ENCODE measurements at places on chromosomes 1 and 21.

DNA sequence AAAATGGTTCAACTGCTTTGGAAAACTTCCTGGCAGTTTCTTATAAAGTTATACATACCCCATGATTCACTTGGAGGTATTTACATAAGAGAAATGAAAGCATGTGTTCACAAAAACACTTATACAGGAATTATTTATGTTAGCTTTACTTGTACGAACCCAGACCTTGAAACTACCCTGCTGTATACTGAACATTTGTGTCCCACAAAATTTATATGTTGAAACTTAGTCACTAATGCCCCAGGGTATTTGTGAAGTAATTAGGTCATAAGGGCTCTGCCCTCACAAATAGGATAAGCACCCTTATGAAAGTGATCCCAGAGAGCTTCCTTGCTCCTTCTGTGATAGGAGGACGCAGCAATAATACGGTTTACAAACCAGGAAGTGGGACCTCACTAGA is 42.7 kb upstream of the B3GALT2 start:
- DNase-seq: no peak

DNA sequence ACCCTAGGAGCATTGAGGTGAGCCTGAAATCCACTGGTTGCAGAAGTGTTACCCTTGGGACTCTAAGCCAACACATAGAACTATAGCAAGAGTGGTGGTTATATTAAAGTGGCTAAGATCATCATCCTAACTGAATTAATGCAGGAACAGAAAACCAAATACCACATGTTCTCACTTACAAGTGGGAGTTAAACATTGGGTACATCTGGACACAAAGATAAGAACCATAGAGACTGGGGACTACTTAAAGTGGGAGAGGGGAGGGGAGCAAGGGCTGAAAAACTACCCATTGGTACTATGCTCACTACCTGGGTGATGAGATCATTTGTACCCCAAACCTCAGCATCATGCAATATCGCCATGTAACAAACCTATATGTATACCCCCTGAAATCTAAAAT is 100.0 kb downstream of the SLC25A24 start:
- no peak for DNase-seq

GRCh38 chr21:43740497-43741156 is 21.7 kb downstream of the PDXK start:
- DNase-seq: no peak

DNA sequence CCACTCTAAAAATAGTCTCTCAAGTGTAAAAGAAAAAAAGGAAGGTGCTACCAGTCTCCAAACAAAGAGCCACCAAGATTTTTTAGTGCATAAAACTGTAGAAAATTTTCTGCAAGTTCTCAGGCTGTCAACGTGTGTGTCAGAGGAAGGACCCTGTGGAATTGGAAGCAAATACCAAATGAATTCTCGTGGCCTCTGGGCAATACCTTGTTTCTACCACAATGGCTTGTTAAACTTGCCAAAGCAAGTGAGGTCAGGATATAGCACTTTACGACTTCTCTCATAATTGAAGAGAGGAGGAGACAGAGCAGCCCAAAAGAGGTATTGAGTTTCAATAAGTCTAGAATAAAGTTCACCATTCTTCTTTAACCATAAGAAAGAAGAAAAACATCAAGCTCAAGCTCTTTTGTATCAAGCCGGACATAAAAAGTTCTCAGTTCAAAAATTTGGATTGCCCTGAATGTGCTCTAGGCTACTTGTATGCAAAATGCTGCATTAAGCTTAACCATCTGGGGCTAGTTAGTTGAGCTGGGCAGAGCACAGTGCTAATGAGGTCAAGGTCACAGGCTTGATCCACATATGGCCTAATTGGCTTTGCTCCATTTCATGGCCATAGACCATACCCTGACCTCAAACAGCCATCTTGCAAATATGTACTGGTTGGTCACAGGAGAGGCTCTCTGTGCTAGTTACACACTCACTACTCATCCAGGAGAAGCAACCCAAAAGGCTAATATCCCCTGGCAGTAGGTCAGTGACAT is 60.5 kb downstream of the TBX15 start:
- DNase-seq: no peak

- no peak for DNase-seq
Measured at GRCh38 chr1:207013321-207014085, 19.1 kb downstream of the C1orf116 start.

DNA sequence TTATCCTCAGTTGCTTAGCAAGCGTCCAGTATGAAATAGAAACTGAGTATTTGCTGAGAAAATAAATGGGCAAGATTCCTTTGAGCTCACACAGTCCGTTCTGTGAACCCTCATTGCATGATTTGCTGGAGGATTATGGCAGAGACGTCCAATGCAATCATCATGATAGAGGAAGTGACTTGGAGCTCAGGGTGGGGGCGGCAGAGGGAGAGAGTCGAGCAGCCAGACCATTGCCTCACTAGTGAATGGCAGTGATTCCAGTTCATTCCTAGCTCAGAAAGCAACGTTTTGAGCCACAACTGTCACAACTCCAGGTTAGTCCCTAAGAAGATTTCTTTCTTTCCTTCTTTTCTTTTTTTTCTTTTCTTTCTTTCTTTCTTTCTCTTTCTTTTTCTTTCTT is 27.5 kb upstream of the COL9A2 start:
- DNase-seq: no peak

GRCh38 chr1:182244451-182244850 is 147.1 kb downstream of the GLUL start:
- DNase-seq: no peak

GRCh38 chr1:115458426-115459114 is 120.5 kb upstream of the NGF start:
- DNase-seq: no peak

GRCh38 chr1:75916834-75917233 is 15.4 kb downstream of the ASB17 start:
- DNase-seq: no peak

DNA sequence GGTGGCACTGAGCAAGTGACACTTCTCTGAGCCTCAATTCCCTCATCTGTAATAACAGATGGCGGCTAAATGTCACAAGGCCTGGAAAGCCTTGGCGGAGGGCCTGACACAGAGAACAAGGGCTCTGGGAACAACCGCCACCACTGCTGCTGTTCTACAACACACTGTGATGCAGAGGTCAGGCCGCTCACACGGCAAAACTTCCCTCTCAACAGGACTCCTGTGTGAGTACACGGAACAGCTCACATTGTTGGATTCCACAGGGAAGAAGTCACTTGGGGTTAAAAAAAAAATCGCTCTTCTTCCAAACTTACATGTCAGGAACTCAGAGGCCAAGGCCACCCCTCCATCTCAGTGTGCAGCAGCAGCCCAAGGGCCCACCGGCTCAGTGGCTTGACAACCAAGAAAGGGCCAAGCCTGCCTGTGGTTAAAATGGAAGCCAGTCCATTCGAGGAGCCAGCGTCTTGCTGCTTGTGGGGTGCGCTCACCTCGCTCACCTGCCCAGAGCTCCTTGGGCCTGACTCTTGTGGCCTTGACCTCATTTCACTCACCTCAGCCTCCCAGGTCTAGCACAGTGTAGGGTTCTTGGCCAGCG is 101.1 kb downstream of the RAVER2 start:
- no peak for DNase-seq

- DNase-seq: no peak
Measured at GRCh38 chr1:36359911-36360550, 25.7 kb downstream of the STK40 start.

- DNase-seq: no peak
Measured at GRCh38 chr21:26812173-26812572, 33.0 kb downstream of the ADAMTS1 start.

All from activated gamma-delta T cell (primary cell).